Ascending aorta (tissue), 2 donors: ENCODE measurements at places on chromosomes 6 and 20.

DNA sequence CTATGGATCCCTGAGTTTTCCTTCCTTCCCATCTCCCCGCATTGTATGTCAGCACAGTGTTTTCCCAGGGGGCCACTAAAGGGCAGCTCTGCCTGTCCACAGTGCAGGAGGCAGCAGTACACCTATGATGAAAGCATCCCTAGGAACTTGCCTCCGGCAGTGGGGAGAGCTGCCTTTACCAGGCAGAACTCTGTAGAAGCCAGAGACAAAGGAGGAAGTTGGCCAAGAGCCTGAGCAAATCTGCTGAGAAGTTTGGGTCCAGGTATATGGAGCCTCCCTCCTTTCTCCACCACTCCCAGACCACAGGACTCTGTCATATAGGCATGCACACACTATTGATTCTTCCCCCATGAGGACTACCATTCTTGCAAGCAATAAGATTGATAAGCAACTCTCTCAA lies 282.7 kb downstream of the TBC1D7 start:
- no peaks in the 10 kb centered on the region for H3K36me3 ChIP-seq
- no peaks in the 10 kb centered on the region for H3K4me1 ChIP-seq
- H3K4me3 ChIP-seq = no peak overlapping the region
- no peaks in the 10 kb centered on the region for H3K27me3 ChIP-seq
- no peak for DNase-seq

- H3K36me3 ChIP-seq = no peaks in the 10 kb centered on the region
- no peak overlapping the region for H3K27ac ChIP-seq
- no peak for DNase-seq
These were observed 154.3 kb downstream of the NFATC2 start for GRCh38 chr20:51388227-51388626.

DNA sequence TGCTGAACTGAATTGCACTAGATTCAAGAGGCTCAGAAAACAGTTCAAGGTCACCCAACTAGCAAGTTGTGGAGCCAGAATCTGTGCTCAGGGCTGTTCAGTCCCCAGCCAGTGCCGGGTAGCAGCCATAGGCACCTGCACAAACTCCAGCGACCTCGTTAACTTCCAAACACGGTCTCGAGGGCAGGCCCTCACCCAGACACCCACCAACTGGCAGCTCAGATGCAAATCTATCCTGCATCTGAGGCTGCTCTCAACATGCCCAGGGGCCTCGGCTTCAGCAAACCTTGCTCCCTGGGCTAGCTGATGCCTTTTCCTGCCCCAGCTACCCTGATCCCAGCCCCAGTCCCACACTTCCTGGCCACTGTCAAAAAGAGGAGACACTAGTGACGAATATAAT lies 3.7 kb downstream of the JPH2 start:
- peak overlapping the region; percentile 61 for H3K4me3 ChIP-seq
- no peaks in the 10 kb centered on the region for H3K27me3 ChIP-seq
- DNase-seq = no peak
- no peaks in the 10 kb centered on the region for H3K36me3 ChIP-seq
- peaks cover 5% of the 10 kb centered on the region for H3K4me1 ChIP-seq

DNA sequence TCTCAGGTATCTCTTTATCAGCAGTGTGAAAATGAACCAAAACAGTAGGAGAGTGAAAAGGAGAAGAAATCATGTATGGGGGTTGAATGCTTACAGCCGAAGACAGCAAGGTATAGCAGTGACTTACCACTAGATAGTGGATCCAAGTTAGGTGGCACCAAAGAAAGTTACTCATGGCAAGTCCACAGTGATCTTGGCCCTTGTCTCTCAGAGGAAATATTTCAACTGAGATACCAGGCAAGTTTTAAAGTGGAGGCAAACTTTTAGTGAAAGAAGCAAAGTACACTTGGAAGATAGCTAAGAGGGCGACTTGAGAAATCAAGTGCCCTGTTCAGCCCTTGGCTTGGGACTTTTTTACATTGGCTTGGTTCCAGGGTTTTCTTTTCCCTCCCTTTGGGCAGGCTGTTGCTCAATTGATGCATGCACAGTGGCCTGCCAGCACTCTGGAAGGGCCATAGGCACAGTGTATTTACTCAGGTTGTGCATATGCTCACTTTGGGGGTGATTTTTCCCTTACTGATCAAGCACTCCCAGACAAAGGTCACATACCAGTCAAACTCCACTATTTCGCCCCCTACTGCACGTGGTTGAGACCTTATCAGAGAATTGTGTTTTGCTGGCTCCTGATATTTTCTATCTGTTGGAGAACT lies 329.5 kb upstream of the KHDRBS2 start:
- no peaks in the 10 kb centered on the region for H3K36me3 ChIP-seq
- no peak overlapping the region for H3K27ac ChIP-seq
- H3K4me1 ChIP-seq = no peaks in the 10 kb centered on the region
- H3K4me3 ChIP-seq = no peak overlapping the region
- no peak for DNase-seq
